ENCODE measurements at places on chromosomes 2 and 18.

DNA sequence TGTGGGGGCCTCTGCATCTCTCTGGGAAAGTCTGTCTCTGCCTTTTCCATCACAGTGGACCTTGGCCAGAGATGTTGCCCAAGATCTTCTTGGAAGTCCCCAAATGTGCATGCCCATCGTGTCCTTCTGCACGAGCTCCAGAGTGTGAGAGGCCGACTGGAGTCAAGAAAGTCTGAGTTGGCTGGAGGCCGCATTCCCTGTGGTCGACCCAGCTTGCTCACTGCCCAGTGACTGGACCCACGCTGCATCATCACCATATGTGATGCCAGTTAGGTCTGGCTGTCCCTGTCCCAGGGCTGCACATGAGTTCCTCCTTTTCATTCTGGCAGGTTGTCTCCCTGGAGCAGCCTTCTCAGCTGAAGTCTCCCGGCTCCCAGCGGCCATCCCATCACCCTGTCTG, 93.8 kb downstream of the ARL4C start:
- H3K27me3 ChIP-seq, result no peaks in the 10 kb centered on the region
- no peaks in the 10 kb centered on the region for H3K4me1 ChIP-seq
- no peak for DNase-seq
- no peak overlapping the region for H3K4me3 ChIP-seq
- H3K27ac ChIP-seq, result no peak overlapping the region

GRCh38 chr2:85598594-85599340, 3.2 kb downstream of the RNF181 start:
- peaks cover 13% of the 10 kb centered on the region for H3K4me1 ChIP-seq
- H3K27me3 ChIP-seq, result no peaks in the 10 kb centered on the region
- no peak for DNase-seq
- no peak overlapping the region for H3K27ac ChIP-seq
- H3K36me3 ChIP-seq, result no peaks in the 10 kb centered on the region
- H3K4me3 ChIP-seq, result no peak overlapping the region

GRCh38 chr18:47077111-47077510, 41.7 kb upstream of the ELOA2 start:
- no peak overlapping the region for H3K27ac ChIP-seq
- H3K27me3 ChIP-seq, result no peaks in the 10 kb centered on the region
- no peak overlapping the region for H3K4me3 ChIP-seq
- no peaks in the 10 kb centered on the region for H3K4me1 ChIP-seq
- no peak for DNase-seq

- no peaks in the 10 kb centered on the region for H3K27me3 ChIP-seq
- H3K27ac ChIP-seq, result no peak overlapping the region
- peak; percentile 34 for DNase-seq
- H3K36me3 ChIP-seq, result no peaks in the 10 kb centered on the region
Measured at GRCh38 chr2:28821295-28821958, 10.8 kb downstream of the SPDYA start.

GRCh38 chr2:14702258-14702657, 69.7 kb downstream of the LRATD1 start:
- no peaks in the 10 kb centered on the region for H3K27me3 ChIP-seq
- H3K27ac ChIP-seq, result no peak overlapping the region
- DNase-seq, result no peak
- H3K4me3 ChIP-seq, result no peak overlapping the region
- no peaks in the 10 kb centered on the region for H3K4me1 ChIP-seq
- no peaks in the 10 kb centered on the region for H3K36me3 ChIP-seq

- no peak for DNase-seq
- H3K36me3 ChIP-seq, result no peaks in the 10 kb centered on the region
- peak overlapping the region; percentile 74 for H3K27ac ChIP-seq
- peaks cover 64% of the 10 kb centered on the region for H3K4me1 ChIP-seq
- no peak overlapping the region for H3K4me3 ChIP-seq
Measured at GRCh38 chr2:42923580-42924417, 131.4 kb upstream of the HAAO start.

GRCh38 chr2:102313025-102313424, 1.7 kb downstream of the IL1RL1 start:
- H3K4me3 ChIP-seq, result no peak overlapping the region
- no peaks in the 10 kb centered on the region for H3K4me1 ChIP-seq
- H3K27ac ChIP-seq, result no peak overlapping the region

- no peak for DNase-seq
- no peak overlapping the region for H3K4me3 ChIP-seq
- H3K4me1 ChIP-seq, result no peaks in the 10 kb centered on the region
- peaks cover 3% of the 10 kb centered on the region for H3K27me3 ChIP-seq
- H3K36me3 ChIP-seq, result no peaks in the 10 kb centered on the region
Measured at GRCh38 chr2:183195998-183196409, 71.8 kb downstream of the NUP35 start.

- no peaks in the 10 kb centered on the region for H3K36me3 ChIP-seq
- H3K4me1 ChIP-seq, result no peaks in the 10 kb centered on the region
- H3K27ac ChIP-seq, result no peak overlapping the region
- H3K27me3 ChIP-seq, result no peaks in the 10 kb centered on the region
Measured at GRCh38 chr18:38847326-38847725, 1281.7 kb upstream of the CELF4 start.

- no peak overlapping the region for H3K4me3 ChIP-seq
- H3K36me3 ChIP-seq, result no peaks in the 10 kb centered on the region
- H3K4me1 ChIP-seq, result no peaks in the 10 kb centered on the region
Measured at GRCh38 chr2:53289309-53290006, 478.1 kb upstream of the CHAC2 start.

- H3K36me3 ChIP-seq, result no peaks in the 10 kb centered on the region
- H3K4me3 ChIP-seq, result no peak overlapping the region
- DNase-seq, result no peak
- H3K4me1 ChIP-seq, result peaks cover 13% of the 10 kb centered on the region
- H3K27ac ChIP-seq, result no peak overlapping the region
Measured at GRCh38 chr2:160051371-160051800, 11.0 kb downstream of the PLA2R1 start.

- no peaks in the 10 kb centered on the region for H3K27me3 ChIP-seq
- no peaks in the 10 kb centered on the region for H3K36me3 ChIP-seq
- no peak overlapping the region for H3K27ac ChIP-seq
- H3K4me3 ChIP-seq, result no peak overlapping the region
- no peak for DNase-seq
Measured at GRCh38 chr18:69172046-69172445, 228.6 kb upstream of the DOK6 start.
